HTR-8/SVneo (cell line): ENCODE measurements at places on chromosomes 5 and 9.
A peak's percentile ranks its signal among the peaks of the same experiment; 100 is the strongest.

DNA sequence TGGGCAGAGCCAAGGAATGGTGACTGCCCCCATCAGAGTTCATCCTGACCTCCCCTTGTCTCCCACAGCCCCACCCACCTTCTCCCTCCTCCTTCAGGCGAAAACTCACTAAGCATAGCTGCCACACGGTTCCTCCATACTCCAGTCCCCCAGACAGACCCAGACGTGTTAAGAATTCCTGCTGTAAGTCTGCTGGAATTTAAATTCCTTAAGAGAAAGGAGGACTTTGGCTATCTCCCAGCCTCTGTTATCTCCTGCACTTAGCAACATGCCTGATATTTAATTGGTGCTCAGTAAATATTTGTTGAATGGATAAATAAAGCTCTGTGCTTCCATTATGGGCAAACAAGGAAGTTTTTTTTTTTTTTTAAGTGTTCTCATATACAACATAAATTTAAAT is 213.7 kb downstream of the RFK start:
- DNase-seq: no peak

DNA sequence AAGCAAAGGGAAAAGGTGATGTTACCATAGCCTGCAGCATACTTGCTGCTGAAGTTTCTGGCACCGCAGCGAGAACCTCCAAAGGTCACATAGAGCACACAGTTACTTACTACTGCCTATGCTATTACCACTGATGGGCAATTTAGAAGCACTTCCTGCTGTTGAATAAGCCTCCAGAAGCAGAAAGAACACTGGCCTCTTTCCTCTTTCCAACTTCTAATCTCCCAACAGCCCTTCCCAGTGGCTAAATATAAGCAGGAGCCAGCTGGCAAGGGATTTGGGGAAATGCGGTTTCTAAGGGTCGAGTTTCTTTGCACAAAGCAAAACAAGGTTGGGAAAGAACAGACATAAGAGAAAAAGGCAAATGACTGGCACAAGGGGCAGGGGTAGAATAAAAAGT is 669.2 kb upstream of the ACO1 start:
- no peak for DNase-seq

GRCh38 chr9:135017899-135018298 is 69.6 kb upstream of the OLFM1 start:
- DNase-seq: no peak

DNA sequence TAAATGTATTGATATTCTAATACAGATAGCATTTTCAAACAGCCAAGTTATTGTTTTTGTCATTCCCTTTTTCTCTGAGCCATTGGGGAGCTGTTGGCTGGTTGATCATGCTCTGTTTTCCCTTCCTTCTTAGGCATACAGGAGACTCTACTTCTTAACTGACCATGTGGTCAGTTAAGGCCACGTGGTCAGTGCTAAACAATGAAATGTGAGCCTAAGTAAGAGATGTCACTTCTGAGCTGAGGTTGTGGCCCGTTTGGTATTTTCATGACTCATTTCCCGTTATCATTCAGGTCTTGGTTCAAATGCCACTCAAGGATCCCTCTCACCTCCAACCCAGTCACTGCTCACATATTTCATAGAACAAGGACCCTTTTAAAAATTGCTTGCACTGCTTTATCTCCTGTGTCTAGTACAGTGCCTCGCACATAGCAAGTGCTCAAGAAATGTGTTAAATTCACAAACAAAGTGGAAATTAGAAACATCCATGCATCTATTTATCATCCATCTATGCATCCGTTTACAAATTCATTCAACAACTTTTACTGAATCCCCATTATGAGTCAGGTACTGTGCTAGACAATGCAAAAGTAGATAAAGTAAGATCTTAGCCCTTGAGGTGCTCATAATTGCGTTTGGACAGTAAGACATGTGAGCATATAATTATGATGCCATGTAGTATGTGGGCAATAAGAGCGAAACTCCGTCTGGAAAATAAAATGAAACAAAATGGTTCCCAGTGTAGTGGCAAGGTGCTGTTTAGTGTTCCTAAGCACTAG is 50.7 kb downstream of the ARRDC3 start:
- DNase-seq: peak; percentile 76
